ENCODE measurements at places on chromosomes 4 and X. TPM values are rescaled to one million over a fixed set of nuclear protein-coding genes. Genes with fewer than 3 reads are reported as not detected.
A peak's percentile ranks its signal among the peaks of the same experiment; 100 is the strongest.

DNA sequence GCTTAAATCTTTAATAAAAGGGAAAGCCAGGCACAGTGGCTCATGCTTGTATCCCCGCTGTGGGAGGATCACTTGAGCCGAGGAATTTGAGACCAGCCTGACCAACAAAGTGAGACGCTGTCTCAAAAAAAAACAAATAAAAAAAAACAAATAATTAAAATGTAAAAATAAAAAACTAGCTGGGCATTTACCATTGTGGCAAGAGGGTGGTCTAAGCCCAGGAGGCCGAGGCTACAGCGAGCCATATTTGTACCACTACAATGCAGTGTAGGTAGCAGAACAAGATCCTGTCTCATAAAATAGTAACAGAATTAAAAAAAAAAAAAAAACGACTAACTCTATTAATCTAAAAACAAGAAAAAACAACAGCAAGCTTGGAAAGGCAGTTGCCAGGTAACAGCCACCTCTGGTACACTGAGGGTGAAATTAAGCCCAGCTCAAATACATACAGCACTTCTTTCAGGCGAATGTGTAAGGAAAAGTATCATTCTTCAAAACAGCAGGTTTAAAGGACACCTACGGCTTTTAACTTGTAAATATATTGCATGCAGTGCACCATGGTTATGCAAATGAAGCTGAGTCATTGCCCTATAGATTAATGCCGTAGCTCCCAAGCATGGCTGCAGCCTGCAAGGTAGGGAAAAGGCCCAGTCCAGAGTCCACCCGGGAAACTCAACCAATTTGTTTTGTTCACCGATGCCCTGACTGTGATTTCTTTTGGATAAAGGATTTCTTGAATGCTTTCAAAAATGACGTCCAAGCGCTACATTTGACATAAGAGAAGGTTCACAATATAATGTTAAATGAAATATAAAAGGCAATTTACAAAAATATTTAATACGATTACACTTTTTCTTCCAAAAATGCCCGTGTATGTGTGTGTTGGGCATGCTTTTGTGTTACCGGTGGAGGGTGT lies 14.5 kb upstream of the TXLNG start:
- DNase-seq, result no peak

GRCh38 chr4:2961811-2962441 lies 1.3 kb downstream of the NOP14 start:
- DNase-seq, result peak; percentile 39

DNA sequence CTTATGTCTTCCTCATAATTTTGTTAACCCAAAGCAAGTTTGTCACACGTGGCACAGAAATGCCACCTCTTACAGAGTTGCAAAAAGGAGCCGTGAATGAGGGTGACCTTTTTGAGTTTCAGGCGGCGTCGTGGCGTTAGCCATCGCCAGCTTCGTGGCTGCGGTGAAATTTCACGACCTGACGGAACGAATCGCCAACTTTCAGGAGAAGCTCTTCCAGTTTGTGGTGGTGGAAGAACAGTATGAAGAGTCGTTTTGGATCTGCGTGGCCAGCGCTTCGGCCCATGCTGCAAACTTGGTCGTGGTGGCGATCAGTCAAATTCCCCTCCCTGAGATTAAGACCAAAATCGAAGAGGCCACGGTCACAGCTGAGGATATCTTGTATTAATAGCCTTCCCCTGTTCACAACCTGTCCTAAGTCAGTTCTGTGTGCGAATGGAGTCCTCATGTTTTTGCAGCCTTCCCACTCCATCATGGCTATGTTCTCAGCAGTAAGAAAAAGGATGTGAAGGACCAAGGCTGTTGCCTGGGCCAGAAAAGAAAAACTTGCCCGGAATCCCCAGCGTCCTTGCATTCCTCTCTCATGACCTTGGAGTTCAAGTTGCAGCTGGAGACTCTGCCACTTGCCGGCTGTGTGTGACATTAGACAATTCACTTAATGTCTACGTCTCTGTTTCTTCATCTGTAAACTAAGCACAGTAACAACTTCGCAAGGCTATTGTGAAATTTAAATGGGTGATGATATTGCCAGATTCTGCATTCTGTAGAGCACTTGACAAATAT lies 11.9 kb downstream of the CLRN2 start:
- no peak for DNase-seq

GRCh38 chr4:180564448-180564847 lies 1678.8 kb upstream of the TENM3 start:
- no peak for DNase-seq

- no peak for DNase-seq
Measured at GRCh38 chr4:89836031-89836745, 773 bp downstream of the SNCA start.

DNA sequence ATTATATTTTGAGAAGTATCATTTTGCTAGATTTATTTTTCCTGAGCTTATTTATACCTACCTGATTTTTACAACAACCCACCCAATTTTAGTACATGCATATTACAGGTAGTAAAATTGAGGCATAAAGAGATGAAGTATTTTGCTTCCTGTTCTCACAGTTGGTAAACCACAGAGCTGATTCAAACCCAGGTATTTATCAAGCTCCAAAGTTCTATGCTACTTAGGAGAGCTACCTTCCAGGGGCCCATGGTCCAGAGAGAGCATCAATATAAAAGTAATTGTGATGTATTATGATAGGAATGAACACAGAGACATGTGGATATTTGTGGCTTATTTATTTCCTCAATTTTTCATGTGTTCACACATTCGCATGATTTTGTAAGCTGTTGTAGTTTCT lies 20.2 kb upstream of the GBA3 start:
- no peak for DNase-seq

GRCh38 chr4:118034053-118034785 lies at the start of gene NDST3:
Gene NDST3, plus strand, starts transcription at chr4:118034486. Its CDS starts 19,425 bp downstream, at chr4:118053911.
- no peak for DNase-seq

CYLC1 gene
- total RNA-seq, result not detected

UGT2B15 gene
- not detected for total RNA-seq

ATP2B3 gene
- total RNA-seq, result not detected

DNA sequence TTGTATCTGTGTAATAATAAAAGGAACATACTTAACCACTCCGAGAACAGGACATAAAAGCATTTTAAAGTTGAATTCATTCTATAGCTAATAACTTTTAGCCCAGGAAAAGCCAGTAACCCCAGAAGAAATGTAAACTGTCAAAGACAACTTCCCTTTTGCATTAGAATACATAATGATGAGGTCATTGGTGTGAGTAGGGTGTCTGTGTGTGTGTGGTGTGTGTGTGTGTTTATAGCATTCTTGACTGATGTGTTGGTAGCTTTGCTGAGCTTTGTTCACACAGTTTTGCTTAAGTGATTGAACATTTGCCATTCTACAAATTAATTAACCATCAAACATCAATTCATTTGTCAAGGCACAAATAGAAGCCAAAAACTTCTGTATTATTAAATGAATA lies 559.6 kb downstream of the ARAP2 start:
- DNase-seq, result no peak

All from activated T-helper 2 cell treated with anti-CD3 and anti-CD28 coated beads, Interferon-gamma antibody, Interleukin-2, Interleukin-4, amounts not matched to agents 10 μg/mL and 5 μg/mL and 100 μg/mL, durations not matched to agents 14 hours and 24 hours and 36 hours (primary cell).